Stimulated activated naive B cell treated with anti-CD40 and anti-IgM and Interleukin-4, amounts not matched to agents 10 μg/mL and 1 μg/mL and 100 μg/mL, for 72 hours (primary cell): ENCODE measurements at places on chromosomes 4 and X.

DNA sequence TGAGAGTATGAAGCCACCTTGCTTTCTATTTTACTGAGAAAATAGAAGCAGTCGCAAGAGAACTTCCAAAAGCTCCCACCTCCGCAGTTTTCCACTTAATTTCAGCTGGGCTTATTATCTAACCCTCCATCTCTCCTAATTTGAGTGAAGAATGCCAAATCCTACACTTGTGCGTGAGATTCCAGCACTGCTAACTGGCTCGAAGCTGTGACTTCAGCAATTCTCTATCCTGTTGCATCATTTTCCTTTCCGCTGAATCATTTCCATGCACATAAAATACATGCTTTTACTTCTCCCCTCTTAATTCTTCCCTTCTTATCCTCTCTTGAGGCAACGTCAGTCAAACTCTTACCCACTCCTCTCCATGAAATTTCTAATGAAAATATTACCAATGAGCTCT, 189.5 kb downstream of the GASK1B start:
- DNase-seq = no peak

GRCh38 chrX:86507331-86507730, 359.1 kb downstream of the DACH2 start:
- DNase-seq = no peak

GRCh38 chrX:40473460-40474204, 107.1 kb upstream of the ATP6AP2 start:
- DNase-seq = no peak

- no peak for DNase-seq
Measured at GRCh38 chr4:7199771-7200441, 7.6 kb downstream of the SORCS2 start.
